Activated CD4-positive, alpha-beta T cell treated with anti-CD3 and anti-CD28 coated beads, Interleukin-2, amount 50 U/mL, for 4 hours (primary cell): ENCODE measurements at places on chromosomes 2 and 18.

DNA sequence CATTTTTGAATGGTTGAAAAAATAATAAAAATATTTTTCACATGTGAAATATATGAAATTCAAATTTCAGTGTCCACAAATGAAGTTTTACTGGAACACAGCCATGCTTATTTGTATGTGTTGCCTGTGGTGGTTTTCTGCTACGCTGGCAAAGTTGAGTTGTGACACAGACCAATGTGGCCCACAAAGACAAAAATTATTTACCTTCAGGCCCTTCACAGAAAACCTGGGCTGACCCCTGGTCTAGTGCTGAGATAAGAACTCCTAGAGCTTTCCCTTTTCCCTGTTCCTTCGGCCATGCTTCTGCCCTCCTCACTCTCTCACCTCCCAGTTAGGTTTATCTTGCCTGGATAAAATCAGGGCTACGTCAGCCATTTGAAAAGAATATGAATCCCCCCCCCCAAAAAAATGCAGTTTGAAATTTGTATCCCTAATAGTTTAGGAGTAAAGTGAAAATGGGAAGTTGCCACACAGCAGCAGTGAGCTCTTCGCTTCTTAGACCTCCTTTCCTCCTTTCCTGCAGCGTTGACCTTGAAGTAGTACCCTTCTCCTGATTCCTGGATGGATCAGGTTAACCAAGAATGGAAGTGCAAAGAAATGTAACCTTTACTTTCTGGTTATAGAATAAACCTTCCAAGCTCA is 91.0 kb downstream of the LIMS1 start:
- no peak for DNase-seq

DNA sequence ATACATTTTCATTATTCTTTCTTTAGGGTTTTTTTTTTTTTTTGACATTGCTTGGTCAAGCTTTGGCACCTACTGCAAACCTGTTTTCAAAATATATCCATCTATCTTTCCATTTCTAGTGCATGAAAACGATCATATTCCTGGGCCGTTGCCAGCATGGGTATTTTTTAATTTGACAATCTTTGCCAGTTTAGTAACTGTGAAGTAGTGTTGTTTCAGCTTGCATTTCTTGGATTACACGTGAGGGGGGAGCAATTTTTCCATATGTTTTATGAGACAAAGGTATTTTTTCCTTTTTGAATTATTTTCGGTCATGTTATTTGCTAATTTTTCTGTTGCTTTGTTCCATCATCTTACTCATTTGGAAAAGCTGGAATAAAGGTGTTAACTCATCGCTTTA is 40.9 kb downstream of the TSHZ1 start:
- DNase-seq = no peak

DNA sequence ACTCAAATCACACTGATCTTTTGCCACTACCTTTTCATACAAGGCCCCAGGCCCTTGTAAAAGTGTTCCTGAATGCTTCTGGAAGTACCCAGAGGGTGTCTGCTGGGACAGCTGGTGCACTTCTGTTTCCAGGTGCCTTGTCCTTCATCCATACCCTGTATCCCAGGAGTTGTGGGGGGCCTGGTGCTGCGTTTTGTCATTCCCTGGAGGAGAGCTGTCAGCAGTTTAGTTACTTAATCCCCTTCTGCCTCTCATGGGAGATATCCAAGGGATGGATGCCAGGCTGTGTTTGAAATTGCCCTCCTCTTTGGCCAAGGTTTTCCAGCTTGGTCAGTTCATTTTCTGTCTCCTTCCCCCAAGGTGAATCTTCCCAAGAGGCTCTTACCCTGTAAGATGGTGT is 158.3 kb downstream of the WDSUB1 start:
- DNase-seq = no peak

DNA sequence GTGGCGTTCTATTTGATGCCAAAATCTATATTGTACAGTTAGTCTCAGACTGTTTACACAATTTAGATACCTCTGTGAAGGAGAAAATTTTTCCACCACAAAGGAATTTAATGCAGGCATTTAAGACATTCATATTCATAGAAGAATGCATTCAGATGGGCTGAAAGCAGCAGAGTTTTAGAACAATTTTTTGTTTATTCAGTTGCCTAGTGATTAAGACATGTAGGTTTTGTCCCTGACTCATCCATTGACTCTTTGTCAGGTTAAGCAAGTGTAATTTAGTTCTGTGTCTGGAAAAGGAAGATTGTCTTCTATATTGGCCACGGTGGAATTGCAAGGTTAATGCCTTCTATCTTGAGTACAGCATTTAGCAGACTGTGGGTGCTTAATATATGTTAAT is 515.0 kb downstream of the PARD3B start:
- no peak for DNase-seq

GRCh38 chr2:128474036-128474955 is 155.6 kb upstream of the HS6ST1 start:
- DNase-seq = no peak

GRCh38 chr2:223855426-223855825 is 18.0 kb upstream of the AP1S3 start:
- no peak for DNase-seq

DNA sequence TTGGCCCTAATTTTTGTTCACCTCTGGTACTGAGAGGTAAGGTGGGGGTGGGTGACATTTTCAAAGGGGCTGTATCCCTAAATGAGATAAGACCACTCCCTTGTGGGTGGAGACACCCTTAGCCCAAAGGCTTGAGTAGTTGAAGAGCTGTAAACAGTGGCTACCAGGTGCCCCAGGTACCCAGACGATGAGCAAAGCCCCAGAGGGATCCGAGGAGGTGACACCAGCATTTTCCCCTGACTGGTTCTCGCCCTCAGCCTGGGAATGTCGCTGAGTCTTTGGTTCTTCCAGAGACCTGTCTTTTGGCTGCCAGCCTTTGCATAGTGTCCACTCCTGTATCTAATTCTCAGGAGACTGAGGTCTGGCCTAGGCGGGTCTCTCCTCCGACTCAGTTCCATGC is 36.5 kb downstream of the RRM2 start:
- DNase-seq = no peak

DNA sequence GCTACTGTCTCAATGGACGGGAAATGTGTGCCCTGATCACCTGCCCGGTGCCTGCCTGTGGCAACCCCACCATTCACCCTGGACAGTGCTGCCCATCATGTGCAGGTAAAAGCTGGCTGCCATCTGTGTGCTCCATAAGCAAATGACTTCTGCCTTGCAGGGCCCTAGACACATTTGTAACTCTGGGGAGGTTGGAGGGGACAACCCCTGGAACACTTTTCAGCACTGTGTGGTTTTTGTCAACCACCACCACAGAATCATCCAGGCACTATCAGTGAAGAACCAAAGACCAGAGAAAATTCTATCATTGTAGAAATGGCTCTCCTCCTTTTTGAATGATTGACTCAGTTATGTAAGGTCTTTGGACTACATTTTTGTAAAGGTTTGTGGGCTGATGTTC is 84.3 kb downstream of the FEZ2 start:
- no peak for DNase-seq

DNA sequence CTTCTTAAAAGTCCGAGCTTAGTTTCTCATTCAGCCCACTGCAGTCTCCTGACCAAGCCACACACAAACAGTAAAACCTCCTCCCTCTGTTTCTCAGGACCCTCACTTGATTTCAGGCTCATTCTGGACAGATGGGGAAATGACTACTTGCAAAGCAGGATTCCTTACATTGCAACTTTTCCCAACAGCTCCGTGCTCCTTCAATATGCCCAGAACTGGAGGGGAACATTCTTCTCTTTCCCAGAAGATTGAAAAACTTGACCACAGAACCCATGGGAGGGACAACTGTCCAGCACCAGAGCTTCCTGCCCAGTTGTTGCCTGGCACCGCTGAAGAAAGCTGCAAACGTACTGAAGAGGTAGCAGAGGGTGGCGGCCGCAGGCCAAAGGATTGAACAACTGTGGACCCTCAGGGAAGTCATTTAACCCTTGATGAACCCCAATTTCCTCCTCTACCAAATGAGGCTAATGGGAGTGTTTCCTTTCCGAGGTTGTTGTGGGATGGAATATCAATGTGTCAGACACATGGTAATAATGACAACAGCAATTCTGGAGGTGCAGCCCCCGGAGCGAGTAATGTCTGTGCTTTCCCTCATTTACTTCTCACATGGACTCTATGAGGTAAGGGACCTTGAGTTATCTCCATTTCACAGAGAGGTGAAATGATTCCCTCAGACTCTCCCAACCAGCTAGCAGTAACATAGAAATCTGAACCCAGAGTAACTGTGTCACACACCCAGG is 25.0 kb downstream of the BCL11A start:
- DNase-seq = no peak
